ENCODE measurements at places on chromosomes 1 and 21.

DNA sequence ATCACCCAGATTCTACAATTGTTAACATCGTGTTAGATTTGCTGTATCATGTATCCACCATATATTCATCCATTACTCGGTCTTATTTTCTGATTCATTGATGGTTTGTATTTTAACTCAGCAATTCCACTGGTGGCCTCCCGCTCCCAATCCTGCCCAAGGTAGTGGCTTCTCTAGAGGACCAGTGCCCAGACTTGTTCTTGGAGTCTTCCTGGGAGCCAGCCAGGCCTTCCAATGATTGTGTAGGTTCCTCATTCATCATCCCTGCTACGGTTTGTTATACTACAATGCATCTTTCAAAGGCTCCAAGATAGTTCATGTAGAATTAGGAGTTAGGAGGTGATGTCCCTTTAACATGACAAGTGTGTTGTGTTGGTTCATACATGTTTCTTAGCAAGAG is 451.1 kb downstream of the SETD4 start:
- DNase-seq, result no peak

DNA sequence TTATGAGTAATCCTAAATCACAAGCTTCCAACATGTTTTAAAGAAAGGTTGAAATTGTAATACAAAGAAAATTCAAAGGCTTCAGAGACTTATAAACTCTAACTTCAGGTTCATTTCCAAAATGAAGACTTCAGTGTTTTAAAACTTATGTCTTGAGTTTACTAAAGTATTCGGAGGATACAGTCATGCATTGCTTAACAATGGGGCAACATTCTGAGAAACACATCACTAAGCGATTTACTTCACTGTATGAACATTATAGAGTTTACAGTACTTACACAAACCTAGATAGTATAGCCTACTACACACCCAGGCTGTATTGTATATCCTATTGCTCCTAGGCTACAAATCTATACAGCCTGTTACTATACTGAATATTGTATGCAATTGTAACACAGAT is 38.3 kb downstream of the CEP170 start:
- DNase-seq, result no peak

- DNase-seq, result no peak
Measured at GRCh38 chr1:21865943-21866706, 54.1 kb downstream of the LDLRAD2 start.

- no peak for DNase-seq
Measured at GRCh38 chr1:157968946-157969345, 24.5 kb upstream of the KIRREL1 start.

DNA sequence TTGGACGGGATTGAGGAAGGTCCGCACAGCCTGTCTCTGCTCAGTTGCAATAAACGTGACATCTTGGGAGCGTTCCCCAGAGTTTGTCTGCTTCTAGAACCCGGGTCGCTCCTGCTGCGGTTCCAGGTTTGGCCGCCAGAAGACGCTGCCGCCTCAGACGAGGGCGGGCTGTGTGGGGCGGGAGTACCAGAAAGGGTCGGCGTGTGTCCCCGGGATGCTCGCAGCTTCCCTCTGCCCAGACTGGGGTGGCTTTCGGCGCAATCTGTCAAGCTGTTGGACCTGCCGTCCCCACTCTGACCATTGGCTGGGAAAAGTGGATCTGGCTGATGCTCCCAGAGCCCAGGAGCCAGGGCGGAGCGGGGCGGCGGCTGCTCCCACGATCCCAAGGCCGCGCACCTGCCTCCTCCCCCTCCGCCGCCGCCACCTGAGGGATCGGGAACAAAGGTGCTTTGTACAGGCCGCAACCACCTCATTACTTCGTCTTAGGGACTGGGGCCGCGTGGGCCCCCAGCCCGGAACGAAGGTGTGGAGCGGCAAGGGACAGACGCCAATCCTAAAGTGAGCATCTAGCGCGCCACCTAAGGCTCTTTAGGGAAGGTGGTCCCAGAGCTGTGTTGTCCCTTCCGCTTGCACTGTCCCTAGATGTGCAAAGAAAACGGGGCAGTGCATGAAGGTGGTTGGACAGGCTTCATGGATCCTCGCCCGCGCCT is 683 bp upstream of the EFNA4 start:
- peak; percentile 66 for DNase-seq

Measured in activated CD4-positive, alpha-beta T cell treated with anti-CD3 and anti-CD28 coated beads for 1 hour (primary cell).